Femur (tissue), 1 donor: ENCODE measurements at places on chromosomes 12 and 14.

- DNase-seq = no peak
Measured at GRCh38 chr14:58243790-58244555, 670 bp upstream of the PSMA3 start.

GRCh38 chr12:111759271-111759670, 7.5 kb upstream of the ALDH2 start:
- DNase-seq = no peak

DNA sequence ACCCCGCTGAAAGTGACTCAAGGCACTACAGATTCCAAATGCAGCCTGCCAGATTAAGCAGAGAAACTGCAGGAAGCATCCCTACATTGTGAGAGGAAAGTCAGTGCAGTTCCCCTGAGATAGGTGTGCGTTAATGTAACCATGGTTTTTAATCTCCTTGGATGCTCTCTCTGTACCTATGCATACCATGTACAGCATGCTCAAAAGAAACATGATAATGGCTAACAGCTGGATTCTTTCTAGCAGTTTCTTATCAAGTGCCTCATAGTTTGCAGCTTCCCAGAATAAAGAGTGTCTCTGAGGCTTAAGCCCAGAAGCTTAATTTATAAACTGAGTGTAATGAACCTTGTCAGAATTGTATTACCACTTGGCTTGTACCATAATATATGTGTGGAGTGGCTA, 17.1 kb upstream of the MDM1 start:
- DNase-seq = no peak

DNA sequence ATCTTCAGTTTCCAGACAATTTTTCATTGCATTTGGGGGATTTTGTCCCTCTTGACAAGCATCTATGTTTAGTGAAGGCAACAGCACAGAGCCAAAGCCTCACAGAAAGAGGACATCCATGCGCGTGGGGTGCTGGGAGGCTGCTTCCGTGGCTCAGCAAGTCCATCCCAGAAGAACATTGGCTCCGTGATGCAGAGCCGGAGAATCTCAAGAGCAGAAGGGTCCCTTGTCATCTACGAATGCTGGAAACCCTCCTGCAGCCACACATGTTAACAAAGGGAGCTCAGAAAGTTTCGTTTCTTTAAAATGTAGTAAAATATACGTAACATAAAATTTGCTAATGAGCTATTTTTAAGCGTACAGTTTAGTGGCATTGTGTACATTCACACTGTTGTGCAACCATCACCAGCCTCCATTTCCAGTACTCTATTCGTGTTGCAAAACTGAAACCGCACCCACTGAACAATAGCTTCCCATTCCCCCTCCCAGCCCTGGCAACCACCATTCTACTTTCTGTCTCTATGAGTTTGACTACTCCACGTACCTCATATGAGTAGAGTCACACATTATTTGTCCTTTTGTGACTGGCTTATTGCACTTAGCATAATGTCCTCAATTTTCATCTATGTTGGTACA, 185.9 kb downstream of the TTC7B start:
- DNase-seq = no peak
